ENCODE measurements at places on chromosomes 2 and 18. TPM values are rescaled to one million over a fixed set of nuclear protein-coding genes. Genes with fewer than 3 reads are reported as not detected.

GRCh38 chr2:197207598-197207997 is 103.0 kb downstream of the ANKRD44 start:
- DNase-seq = no peak

GRCh38 chr18:41687138-41687537 is 267.9 kb upstream of the PIK3C3 start:
- DNase-seq = no peak

DNA sequence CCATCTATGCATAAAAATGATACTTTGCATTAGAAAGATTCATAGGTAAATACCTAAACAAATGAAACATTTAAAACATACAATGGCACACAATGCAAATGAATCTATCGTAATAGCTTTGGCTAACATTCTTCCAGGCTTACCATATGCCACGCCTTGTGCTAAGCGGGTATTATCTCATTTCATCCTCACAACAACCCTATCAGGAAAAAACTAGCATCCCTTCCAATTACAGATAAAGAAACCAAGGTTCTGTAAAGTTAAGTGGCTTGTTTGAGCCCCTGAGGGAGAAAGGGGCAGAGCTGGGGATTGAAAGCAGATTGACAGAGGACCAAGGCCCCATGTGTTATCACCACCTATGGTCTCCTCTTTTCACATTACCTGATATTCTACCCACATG is 145.4 kb upstream of the ETAA1 start:
- DNase-seq = no peak

DNA sequence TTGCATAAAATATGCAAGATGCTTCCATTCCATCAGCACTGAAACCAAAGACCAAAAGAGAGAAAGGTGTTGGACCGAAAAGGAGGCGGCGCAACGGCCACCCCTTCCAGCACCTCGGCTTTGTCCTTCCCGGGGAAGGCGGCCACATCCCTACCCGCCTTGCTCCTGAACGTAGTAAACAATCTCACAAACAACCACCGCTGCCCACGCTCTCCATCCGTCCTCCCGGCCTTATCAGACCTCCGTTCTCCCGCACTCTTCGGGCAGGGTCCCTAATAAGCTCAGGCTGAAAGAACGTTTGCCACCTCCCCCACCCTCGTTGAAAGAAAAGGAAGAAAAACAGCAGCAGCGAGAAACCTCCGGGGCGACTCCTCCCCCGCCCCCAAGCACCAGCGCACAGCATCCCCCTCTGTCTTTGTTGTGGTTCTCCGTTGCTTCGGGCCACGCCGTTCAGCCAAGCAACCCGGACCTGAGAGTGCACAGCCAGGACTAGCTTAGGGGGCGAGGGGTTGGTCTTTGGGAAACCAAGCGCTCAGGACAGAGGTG is 4.4 kb downstream of the EVX2 start:
- DNase-seq = no peak

GRCh38 chr2:224820283-224820991 is 104.3 kb upstream of the CCDC195 start:
- no peak for DNase-seq

GRCh38 chr2:156472686-156473085 is 36.5 kb downstream of the GPD2 start:
- no peak for DNase-seq

GRCh38 chr2:223846515-223846914 is 9.1 kb upstream of the AP1S3 start:
- DNase-seq = no peak

GRCh38 chr2:238493880-238494572 is 67.3 kb downstream of the ASB1 start:
- no peak for DNase-seq

GRCh38 chr2:186485576-186485870 is 537 bp upstream of the ZC3H15 start:
- no peak for DNase-seq

DNA sequence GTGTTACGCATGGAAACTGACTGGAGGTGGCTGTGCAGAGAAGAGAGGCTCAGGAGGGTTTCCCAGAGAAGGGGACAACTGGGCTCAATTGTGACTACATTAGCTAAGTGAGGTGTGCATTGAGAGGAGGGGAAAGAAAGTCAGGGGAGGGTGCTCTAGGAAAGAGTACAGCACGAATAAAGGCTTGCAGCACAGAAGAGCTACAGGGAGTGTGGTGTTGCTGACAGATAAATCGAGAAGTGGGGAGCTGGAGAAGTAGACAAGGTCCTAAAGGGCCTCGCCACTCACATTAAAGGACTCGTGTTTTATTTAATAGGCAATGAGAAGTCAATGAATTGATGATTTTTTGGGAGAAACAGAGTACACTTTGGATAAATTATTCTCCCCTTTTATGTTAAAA is 65.7 kb upstream of the CTAGE1 start:
- no peak for DNase-seq

GRCh38 chr2:8003462-8004075 is 678.3 kb upstream of the ID2 start:
- DNase-seq = no peak

DNA sequence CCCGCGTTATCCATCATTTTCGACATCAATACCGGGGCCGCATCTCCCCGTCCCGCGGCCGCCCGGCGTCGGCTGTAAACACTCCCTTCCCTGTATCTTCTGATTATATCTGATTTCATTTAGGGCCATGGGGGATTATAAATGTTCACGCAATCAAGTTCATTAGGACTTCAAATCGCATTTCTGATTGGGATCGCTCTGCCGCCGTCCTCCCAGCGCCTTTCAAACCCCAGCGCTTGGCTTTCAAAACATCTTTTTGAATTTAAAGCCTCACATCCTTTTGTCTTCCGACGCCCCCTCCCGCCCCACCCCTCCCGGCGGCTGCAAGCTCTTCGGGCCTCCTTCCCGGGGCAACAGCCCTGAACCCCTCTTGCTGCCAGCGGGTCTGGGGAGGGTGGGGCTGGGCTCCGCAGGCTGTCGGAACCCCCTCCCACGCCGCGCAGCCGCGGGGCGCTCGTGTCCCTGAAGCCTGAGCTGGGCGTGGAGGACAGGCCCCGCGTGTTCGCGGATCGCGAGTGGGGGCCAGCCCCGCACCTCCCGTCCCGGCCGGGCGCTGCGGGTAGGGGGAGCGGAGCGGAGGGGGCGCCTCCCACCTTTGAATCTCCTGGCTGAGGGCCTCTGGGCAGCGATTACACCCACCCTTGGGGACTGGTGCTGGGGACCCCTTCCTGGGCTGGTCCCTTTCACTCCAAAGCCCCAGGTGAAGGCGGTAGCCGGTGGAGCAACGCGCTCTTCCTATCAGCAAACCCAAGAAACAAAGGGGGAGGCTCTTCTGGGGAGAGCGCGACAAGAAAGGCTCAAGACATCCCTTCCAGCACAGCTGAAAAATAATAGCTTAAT is 11.3 kb upstream of the GBX2 start:
- no peak for DNase-seq

The GPR45 gene
- polyA plus RNA-seq = not detected

The TNFAIP6 gene
- 1.1 TPM for polyA plus RNA-seq

The POTEI gene
- polyA plus RNA-seq = 0.17 TPM

The ZBTB7C gene
- polyA plus RNA-seq = 12.6 TPM

The FEZ2 gene
- polyA plus RNA-seq = 75.2 TPM
